NCI-H2107 (cell line): ENCODE measurements at places on chromosomes 16 and 17.
A peak's percentile ranks its signal among the peaks of the same experiment; 100 is the strongest.

GRCh38 chr16:84414789-84415326, 46.5 kb downstream of the ATP2C2 start:
- DNase-seq, result no peak

- no peak for DNase-seq
These were observed 7.6 kb downstream of the ITGA2B start for GRCh38 chr17:44381810-44382305.

GRCh38 chr16:9612267-9612666, 520.8 kb downstream of the HAPSTR1 start:
- DNase-seq, result no peak

GRCh38 chr16:81973737-81974136, 37.5 kb downstream of the SDR42E1 start:
- DNase-seq, result no peak

GRCh38 chr17:74957935-74958740, 14.4 kb downstream of the HID1 start:
- DNase-seq, result no peak

DNA sequence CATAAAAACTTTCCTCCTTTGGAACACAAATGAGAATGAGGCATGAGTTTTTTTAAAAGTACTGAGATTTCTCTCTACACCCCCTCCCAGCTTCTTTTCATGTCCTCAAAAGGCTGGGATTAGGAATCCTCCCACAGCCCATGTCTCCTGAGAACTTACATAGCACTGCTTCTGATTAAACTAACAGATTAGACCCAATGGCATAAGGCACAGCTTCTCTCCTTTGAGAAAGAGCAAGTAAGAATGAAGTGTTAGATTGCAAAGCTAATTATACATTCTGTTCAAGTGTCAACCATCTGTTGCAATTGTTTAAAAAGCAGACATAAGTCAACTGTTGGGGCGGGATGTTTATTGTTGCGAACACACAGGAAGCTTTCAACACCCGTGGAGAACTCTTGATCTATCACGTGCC, 715.1 kb downstream of the CDH11 start:
- no peak for DNase-seq

DNA sequence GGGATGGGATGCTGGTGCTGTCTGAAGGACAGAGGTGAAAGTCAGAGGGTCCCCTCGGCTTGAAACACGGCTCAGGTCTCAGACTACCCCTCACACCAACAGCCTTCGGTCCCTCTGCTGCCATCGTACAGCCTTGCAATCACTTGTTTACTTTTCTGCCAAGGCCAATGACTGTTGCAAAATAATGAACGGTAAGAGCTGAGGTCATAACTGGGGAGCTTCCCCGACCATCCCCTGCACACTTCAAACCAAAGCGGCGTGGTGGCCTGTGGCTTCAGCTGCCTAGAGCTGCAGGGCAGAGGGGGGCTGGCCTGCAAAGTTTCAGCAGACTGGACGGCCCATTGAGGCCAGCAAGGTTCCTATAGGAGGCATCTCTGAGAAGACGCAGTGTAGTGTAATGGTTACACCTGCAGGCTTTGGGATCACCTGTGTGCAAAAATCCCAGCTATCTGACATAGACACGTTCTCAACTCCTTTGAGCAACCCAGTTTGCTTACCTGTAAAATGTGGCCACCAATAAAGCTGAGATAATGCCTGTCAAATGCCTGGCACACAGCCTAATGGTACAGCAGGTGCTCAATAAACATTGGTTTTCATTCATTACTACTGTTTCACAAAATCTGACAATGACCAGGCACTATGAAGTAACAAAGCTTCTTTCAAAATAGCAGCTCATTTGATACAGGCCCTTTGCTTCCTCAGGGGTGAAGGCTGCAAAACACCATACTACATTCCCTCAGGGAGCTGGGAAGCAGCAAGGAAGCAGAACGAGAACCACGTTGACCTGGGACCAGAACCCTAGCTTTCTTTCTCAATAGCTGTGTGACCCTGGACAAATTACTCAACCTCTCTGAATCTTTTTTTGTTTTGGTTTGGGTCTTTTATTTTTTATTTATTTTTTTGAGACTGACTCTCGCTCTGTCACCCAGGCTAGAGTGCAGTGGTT, 5.0 kb downstream of the PAM16 start:
- peak; percentile 27 for DNase-seq

GRCh38 chr17:78923660-78924453, 1.3 kb downstream of the TIMP2 start:
- DNase-seq, result no peak

DNA sequence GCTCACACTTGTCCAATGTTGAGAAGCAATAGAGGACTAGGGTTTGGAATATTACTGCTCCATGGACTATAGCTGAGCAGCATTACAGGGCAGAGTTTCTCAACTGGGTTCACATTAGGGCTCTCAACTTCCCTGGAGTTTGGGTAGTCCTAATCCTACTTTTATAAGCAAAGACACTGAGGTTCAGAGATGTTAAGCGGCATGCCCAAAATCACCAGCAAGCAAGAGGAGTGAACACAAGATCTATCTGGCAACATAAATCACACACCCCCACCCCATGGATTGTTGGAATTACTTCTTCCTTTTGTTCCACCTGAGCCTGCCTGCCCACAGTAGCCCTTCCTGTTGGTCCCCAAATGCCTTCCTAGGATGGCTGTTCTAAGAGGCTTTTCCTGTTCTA, 5.2 kb downstream of the TSNAXIP1 start:
- DNase-seq, result no peak

DNA sequence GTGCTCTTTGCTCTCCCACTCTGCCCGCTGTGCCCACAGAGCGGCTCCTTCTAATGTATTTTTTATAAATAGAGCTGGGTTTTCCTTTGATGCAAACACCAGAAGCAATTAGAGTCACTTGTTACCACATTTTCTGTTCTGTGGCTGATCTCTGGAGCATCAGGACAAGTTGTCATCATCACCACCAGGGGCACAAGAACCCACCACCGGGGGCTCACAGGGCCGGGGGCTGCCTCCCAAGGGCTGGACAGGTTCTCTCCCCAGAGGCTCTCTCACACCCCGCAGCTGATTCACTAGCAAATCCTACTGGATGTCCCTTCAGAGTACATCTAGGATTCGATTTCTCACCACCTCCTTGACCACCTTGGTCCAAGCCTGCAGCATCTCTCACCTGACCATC, 18.5 kb downstream of the C16orf82 start:
- DNase-seq, result no peak

GRCh38 chr17:58281511-58282011, 826 bp upstream of the MPO start:
- DNase-seq, result no peak

- DNase-seq, result no peak
These were observed 33.6 kb upstream of the TOB1 start for GRCh38 chr17:50899559-50900319.

DNA sequence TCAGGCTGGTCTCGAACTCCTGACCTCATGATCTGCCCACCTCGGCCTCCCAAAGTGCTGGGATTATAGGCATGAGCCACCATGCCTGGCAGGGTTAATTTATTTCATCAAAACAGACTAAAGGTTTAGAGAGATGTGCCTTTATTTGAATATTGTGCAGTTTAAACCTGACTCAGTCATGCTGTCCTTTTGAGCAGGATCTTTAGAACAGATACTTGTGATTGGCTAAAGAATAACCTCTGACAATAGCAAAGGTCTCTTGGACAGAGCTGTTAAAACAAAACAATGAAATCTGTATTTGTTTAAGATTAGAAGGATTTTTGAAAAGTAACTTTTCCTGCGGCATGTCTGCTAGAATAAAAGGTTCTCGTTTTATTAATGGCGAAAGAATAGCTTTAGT, 36.0 kb downstream of the ZNF207 start:
- no peak for DNase-seq

DNA sequence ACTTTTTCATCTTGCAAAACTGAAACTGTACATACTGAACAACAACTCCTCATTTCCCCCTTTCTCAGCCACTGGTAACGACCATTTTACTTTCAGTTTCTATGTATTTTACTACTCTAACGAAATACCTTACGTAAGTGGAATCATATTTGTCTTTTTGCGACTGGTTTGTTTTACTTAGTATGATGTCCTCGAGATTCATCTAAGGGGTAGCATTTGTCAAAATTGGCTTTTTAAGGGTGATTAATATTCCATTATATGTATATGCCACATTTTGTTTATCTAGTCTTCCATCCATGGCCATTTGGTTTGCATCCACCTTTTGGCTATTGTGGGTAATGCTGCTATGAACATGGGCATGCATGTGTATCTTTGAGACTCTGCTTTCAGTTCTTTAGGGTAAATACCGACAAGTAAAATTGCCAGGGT, 10.4 kb downstream of the KPNB1 start:
- DNase-seq, result no peak

GRCh38 chr17:12050646-12051225, 30.1 kb downstream of the MAP2K4 start:
- no peak for DNase-seq

DNA sequence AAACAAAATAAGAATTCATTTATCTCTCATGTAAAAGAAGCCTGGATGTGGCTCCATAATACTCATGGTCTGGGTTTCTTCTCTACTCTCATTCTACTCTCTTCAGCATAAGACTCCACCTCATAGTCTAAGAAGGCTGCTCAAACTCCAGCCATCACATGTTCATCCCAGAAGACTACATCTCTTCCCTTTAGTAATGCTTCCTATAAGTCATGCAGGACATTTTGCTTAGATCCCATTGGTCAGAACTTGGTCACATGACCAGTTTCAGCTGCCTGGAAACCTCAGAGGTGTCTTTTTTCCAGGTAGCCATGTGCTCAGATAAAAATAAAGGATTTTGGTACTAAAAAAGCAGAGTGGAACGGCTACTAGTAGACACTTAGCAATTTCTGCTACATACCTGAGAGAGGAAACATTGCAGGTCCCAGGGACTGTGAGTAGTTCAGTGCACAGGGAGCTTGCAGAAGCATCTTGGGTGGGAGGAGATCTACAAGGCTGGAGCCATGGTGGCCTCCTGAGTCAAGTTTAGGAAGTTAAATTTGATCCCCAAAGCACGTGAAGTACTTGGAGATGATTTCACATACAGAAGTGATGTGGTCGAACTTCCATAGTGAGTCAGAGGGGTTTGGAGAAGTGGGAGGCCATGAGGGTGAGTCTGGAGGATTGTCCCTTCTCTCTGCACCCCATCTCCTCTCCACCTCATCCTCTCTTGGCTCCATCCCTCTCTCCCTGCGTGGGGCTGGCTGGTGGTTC, 110.2 kb downstream of the CCDC182 start:
- DNase-seq, result no peak

GRCh38 chr17:53390575-53390974, 432.2 kb upstream of the KIF2B start:
- no peak for DNase-seq

DNA sequence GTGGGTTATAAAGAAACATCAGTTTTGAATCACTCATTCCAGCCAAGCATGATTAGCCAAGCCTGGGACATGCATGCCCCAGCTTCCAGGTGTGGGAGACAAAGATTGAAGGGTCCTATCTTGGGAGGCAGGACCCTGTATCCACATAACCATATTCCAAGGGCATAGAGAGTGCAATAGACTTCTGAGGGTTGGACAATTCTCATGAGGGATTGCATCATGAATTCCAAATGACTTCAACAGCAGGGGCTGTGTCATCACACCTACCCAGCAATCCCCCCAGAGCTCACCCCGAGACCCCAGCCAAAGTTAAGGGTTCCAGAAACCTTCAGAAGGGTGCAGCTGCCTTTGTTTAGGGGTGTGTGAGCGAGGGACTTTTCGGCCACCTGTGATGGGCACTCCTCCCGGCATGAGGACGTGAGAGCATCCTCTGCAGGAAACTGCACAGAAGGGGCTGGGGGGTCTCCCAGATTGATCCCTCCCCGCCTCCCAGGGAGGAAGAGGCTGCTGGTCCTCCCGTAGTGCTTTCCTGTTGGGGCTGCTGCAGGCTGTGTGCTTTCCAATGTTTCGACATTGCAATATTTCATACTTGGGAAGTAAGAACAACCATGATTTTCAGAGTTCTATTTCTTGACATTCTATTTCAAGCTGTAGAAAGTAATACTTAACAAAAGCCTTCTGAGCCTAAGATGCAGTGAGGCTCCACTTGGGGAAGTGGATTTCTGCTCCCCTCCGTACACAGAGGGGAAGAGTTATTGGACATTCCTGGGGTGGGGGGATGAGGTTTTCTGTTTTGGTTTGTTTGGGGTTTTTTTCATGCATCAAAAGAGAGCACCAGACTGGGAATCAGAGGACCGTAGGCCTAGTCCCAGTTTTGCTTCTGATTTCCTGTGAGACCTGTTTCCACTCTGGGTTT, 13.3 kb upstream of the PITPNM3 start:
- no peak for DNase-seq

- no peak for DNase-seq
These were observed 174.1 kb downstream of the SNX29 start for GRCh38 chr16:12150600-12150999.

GRCh38 chr17:51079049-51079448, 41.6 kb downstream of the SPAG9 start:
- DNase-seq, result no peak

DNA sequence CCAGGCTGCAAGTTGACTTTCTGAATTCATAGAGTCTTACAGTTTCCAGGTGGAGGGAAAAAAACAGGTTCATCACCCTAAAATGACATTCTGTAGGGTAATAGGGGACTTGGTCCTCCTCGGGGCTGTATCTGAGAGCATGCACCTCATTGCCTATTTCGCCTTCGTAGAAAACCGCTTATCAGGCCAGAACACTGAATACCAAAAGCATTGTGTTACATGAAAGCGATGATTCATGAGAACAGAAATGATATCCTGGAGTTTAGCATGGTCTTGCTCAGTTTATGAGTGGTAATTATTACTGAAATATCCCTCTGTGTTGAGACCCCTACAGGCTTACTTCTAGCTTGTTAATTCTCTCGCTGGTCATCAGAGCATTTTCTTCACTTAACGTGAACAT, 61.4 kb upstream of the ARHGAP44 start:
- no peak for DNase-seq

DNA sequence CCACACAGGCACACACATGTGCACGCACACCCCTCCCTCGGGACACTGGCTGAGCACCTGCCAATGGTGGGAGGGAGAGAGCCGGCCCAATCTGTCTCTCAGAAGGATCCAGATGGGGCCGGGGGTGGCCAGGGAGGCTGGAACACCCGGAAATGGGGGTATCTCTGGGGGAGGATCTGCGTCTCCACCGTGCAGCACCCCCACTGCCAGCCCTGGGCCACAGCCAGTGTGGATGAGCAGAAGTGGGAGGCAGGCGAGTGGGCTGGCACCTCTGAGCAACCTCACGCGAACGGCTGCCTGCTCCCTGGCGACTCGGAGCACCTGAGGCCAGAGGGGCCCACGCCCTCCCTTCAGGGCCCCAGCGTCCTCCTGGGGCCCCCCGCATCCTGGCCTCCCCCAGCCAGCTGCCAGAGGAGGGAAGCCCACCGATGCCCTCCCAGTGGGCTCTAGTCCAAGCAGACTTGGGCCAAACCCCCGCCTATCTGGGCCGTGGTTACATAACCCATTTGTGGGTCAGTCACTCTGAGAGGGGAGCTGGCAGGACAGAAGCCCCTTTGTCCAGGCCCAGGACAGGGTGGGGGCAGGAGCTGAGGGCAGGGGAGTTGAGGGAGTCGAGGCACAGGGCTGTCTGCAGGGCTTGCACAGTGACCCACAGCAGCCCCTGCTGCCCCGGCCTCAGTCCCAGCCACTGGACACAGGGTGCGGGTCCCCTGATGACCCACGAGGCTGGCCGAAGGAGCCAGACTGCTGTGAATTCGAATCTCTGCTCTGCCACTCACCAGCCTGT, 5.6 kb downstream of the CASKIN1 start:
- no peak for DNase-seq
